ENCODE measurements at places on chromosomes 1 and 21.

DNA sequence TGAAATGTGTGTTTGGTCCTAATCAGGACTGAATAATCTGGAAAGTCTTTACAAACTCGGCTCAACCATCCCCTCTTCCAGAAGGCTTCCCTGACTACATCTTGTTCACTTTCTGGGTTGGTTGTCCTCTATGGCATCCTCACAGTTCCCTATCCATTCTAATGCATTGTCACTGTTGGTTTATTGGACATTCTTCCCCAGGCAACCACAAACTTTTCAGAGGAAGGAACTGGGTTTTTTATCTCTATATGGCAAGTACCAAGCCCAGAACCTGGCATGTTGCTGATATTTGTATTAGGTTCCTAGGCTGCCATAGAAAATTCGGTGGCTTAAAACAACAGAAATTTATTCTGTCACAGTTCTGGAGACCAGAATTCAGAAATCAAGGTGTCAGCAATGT lies 363.5 kb upstream of the ST6GALNAC5 start:
- no peak for DNase-seq

DNA sequence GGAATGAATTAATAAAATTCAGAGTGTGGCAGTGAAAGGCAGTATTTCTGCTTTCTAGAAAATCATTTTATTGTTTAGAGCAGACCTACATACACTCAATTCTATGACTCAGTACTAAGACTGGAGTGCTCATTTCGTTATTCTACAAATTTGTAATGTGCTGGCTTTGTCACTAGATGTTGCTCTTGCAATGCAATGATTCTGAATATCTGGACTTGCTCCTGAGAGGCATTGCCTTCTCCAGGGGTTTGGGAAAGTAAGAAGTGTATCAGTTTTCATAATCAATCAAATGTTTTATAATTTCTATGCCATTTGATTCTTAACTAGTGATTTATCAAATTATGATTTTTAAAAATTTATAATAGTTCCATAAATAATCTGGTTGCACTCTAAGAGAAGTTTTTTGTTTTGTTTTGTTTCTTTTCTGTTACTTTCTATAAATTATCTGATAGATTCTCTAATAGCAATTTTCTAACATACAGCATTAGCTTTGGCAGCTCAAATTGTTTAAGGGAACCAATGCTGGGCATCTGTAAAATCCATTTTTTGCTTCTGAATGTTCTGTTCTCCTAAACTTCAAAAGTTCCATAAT lies 280.5 kb upstream of the SGIP1 start:
- no peak for DNase-seq

- DNase-seq: no peak
Observed at GRCh38 chr21:45147473-45148315, 73.3 kb downstream of the ADARB1 start.

GRCh38 chr21:42079008-42079938 lies 8.2 kb downstream of the UMODL1 start:
- no peak for DNase-seq

DNA sequence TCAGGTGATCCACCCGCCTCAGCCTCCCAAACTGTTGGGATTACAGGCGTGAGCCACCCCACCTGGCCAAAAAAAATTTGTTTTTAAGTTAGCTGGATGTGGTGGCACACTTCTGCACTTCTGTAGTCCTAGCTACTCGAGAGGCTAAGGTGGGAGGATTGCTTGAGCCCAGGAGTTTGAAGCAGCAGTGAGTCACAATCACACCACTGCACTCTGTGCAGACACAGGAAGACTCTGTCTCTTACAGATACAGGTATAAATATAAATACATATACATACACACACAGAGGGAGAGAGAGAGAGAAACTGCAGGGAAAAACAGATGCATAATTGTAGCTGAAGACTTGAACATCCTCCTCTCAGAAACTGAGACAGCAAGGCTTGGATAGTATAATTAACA lies 34.8 kb upstream of the EPS15 start:
- no peak for DNase-seq

DNA sequence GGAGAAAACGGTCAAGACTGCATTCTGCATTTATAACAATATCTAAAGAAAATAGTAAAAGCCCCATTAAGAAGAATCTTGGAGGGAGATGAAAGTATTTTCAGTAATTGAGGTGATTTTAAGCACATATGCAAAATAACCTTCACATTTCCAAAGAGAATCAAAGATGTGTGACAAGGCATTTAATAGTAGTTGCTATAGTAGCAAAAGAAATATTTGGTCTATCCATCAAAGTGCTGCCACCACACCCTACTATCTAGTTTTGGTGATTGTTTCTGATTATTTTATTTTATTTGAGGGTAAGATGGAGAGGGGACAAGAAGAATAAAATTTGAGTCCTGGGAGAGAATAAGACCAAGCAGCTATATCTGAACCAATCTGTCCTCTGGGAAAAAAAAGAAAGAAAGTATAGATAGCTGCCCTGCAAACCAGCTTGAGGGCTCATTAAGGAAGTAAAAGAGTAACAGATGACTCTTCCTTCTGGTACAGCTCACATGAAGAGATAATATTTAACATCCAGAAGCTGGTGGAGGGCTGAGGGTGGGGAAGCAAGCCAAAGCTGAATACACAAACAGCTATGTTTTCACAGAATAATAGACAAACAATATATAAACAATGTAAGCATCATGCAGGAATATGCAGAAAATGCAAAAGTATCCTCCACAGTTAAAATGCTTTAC lies 47.2 kb upstream of the RASAL2 start:
- no peak for DNase-seq

DNA sequence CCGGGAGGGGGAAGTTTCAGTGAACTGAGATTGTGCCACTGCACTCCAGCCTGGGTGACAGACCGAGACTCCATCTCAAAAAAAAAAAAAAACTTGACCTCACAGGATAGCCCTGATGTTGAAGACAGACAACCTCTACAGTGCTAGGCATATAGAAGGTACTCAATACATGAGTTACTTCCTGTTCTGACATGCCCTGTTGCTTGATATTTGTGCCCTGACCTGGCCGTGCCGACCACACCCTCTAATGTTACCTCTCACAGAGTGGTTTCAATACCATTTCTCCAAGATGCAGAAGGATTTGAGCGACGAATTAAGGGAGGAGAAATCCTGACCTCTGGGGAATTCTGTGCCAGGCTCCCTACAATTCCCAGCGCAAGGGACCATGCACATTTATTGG lies 5.2 kb downstream of the PTAFR start:
- DNase-seq: no peak

GRCh38 chr21:45166931-45167330 lies 92.6 kb downstream of the ADARB1 start:
- no peak for DNase-seq

DNA sequence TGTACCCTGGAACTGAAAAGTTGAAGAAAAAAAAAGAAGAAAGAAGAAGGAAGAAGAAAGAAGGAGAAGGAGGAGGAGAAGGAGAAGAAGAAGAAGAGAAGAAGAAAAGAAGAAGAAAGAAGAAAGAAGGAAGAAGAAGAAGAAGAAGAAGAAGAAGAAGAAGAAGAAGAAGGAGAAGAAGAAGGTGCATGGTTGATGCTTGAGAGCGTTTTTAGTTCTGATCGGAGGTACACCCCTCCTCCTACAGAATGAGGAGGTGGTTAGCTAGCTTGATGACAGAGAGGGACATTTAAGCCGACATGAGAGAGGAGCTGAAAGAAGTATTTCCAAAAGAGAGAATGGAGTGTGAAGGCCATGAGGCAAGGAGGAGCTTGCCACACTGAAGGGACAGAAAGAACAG lies 5.6 kb upstream of the ZNF362 start:
- DNase-seq: no peak

DNA sequence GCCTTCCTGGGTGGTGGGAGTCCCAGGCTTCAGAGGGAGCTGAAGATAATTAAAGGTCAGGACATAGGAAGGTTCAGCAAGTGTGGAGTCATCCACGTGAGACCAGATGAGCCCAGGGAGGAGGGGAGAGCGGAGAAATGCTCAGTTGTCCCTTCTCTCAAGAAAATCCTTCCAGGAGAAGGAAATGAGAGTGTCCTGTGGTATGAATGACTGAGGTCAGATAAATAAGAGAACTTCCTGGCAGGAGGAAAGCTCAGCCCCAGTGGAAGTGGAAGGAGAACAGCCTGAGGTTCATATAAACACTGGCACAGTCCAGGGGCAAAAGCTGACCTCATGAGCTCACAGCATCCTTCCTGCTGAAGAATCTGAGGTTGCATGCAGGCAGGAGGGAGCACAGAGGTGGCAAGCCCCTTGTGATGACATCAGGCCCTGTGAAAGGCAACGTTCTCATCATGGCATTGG lies 97.6 kb downstream of the NAV1 start:
- DNase-seq: no peak

DNA sequence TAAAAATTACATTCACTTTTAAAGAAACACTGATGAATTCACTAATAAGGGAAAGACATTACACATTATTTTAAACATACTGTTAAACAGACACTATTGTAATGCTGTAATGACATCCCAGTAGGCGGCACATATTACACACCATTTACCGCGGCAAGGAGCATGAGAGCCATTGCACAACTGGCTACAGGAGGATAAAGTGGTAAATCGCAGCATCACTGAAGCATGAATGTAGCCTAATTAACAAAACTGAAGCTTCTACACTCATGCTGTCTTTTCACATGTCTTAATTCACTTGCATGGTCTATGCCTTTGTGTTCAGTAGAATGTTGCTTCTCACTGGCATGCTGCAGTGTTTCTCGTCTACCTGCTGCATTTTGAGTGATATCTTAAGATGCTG lies 1046.0 kb downstream of the MRPL39 start:
- no peak for DNase-seq

DNA sequence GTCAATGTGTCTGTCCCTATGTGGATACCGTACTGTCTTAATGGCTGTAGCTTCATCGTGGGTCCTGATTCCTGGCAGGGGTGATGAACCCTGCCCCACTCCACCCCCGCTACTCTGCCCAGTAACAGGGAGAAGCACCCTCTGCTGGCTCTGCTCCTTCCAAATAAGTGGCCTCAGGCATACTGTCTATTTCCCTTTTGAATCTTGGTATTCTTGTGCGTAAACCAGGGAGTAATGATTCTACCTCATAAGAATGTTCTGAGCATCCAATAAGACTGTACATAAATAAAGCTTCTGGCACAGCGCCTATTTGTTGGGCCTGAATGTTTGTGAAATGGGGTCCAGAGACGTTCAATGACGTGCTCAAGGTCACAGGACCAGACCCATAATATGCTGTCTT lies 35.2 kb upstream of the CTPS1 start:
- DNase-seq: no peak

DNA sequence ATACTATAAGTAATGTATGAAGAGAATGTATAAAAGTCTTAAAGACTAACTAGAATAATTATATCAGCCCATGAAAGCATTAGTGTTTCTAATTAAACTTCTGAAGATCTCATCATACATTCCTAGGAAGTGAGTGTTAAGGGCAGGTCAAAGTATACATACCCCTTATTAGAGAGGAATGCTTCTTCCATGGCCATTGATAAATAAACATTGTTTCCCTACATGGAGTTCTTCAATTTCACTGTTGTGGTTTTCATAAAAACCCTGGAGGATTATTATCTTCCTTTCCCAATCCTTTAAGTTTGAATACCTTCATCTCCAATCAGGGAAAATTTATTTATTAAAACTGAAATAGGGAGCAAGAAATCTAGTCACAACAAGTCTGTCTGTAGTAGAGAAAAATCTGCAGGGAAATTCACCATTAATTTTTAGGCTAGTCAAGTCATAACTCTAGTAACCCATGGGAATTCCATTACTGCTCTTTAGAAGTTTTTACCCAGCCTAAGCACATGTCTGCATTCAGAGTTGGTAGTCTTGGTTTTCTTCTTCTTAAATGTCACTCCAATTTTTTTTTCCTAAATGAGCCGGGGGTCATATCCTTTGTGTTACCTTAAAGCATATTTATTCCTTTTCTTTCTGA lies 147.0 kb downstream of the TNFSF18 start:
- DNase-seq: no peak

- DNase-seq: peak; percentile 27
Observed at GRCh38 chr1:22420455-22421053, 31.1 kb upstream of the ZBTB40 start.

GRCh38 chr21:35594905-35595304 lies 465.4 kb downstream of the SETD4 start:
- DNase-seq: no peak

GRCh38 chr1:210376836-210377372 lies 48.2 kb downstream of the HHAT start:
- no peak for DNase-seq

GRCh38 chr21:43345746-43346409 lies 81.1 kb downstream of the SIK1 start:
- no peak for DNase-seq

DNA sequence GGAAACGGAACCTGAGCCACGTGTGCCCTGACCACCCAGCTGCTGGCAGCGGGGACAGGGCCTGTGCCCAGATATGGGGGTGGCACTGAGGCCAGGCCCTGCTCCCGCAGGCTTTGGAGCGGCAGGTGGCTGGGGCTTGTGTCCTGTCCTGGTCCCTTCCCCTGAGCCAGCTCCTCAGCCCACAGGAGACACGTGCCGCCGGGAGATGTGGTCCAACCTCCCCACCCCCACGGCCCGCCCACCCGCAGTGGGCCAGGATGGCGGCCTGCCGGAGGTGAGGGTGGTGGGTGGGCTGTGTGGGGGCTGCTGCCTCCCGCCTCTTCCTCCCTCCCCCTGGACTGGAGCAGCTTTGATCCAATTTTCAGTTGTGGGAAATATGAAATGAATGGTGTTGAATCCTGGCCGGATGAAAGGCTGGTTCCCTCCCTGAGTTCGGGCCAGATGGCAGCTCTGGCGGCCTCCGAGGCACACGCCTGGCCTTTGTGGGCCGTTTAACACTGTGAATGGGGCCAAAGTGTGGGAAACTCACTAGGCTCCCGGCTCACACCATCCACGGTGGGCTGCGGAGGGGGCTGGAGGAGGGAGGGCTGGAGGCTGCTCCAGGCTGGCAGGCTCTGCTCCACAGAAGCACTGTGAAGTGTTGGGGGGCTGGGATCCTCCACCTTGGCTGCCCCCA lies 2.6 kb upstream of the HES5 start:
- no peak for DNase-seq

DNA sequence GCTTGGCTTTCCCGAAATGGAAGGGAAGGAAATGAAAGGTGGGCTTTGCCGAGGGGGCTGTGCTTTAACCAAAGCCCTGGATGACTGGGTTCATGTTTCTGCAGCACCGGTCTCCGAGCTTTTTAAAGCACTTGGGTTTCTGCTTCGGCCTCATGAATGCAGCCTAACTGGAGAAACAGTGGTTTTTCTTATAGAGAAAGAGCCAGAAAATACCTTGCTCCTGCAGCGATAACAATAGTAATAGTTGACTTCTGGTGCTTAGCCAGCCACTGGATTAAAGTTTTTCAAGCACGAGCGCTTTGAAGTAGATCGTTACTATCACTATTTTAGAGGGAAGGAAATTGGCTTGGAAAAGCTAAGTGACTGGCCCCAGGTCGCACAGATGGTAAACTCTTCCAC lies 500 bp upstream of the DOCK7 start:
- no peak for DNase-seq

- DNase-seq: no peak
Observed at GRCh38 chr1:10671622-10672342, 124.7 kb downstream of the CASZ1 start.
